Keratinocyte (primary cell): ENCODE measurements at places on chromosomes 11 and 22.
A peak's percentile ranks its signal among the peaks of the same experiment; 100 is the strongest.

DNA sequence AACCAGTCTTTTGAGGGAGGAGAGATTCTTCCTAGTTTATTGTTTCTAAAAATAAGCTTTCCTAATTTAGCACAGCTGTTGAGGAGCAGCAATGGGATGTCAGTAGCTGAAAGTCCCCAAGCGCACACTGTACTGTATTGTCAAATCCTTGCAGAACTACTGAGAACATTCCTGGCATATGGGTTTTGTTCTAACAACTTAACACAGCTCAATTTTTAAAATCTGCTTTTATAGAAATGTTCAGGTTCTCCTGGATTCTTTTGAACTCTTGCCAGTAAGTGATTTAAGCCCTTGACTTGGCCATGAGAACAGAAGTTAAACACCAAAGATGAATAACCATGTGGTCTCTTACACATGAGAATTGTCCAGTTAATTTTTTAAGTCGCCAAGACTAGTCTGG is 218.6 kb downstream of the FAT3 start:
- no peak for DNase-seq

DNA sequence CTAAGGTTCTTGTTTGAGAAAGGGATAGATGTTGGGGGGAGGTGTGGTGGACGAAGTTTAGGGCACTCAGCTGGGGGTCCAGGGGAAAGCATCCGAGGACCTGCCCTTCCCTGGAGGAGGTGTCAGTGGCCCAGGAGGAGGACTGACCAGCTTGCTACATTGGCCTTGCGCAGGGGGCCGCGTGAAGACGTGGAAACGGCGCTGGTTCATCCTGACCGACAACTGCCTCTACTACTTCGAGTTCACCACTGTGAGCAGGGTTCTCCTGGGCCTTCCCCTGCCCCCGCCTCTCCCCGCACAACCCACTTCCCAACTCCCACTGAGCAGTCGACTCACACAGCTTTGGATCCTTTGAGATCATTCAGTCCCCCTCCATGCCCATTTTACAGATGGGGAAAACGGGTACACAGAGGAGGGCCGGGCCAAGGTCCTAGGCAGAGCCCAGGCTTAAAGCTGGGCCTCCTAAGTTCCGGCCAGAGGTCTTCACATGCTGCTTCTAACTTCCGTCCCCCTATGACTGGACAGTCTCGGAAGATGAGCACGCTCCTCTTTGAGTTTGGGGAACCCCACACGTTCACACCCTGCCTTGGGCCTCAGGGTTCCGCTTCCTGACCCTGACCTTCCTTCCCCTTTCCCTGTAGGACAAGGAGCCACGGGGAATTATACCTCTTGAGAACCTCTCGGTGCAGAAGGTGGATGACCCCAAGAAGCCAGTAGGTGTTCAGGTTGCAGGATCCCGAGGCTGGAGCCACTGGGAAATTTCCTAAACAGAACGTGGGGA is 28.7 kb downstream of the CYTH4 start:
- DNase-seq, result no peak

GRCh38 chr11:134139303-134139872 is 70.5 kb downstream of the JAM3 start:
- no peak for DNase-seq

DNA sequence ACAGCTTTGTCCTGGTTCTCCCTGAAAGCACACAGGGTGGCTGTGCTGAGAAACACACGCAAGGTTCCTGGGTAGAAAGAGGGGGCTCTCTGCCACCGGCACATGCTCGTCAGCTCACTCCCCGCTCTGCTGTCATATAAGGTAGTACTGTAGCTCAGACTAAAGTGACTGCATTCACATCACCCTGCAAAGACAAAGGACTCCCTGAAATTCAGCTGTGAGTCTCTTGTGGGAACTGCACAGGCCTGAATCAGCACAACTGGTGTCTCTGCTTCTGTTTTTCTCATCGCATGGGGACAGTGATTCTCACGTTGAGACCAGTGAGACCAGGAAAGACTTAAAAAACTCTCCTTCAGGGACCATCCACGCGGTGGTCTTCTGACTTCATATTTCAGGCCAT is 124.1 kb upstream of the BID start:
- no peak for DNase-seq

DNA sequence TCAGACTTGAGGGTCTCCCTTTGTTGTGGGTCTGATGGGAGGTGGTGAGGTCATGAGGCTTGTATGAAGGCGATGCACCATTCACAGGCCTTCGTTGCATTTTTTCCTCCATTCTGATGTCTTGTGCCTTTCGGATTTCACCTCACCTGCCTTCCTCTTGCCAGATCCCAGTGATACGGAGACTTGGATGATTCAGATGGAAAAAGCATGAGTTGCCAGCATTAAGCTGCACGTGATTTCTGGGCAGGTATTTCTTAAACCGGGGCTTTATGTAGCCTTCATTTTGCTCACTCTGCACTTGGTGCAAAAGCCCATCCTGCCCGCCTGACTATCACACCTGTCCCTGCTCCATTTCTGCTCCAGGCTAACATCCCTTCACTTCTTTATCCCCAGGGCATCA is 216.7 kb downstream of the SNX19 start:
- DNase-seq, result no peak

DNA sequence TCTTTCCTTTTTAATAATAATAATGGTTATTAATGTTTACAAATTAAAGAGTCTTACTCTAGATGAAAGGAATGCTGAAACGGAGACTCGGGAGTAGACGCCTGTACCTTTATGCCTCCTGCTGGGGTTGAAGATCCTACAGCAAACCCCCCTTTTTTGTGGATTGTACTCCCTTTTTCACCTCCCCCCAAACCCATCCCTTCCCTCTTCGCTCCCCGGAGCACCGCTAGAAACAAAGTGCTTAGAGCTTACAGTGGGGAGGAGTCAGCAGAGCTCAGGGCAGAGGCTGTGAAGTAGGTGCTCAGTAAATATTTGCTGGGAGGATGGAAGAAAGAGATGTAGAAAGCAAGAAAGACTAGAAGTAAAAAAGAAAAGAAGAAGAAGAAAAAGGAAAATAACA is 169.7 kb downstream of the NXPE2 start:
- no peak for DNase-seq

DNA sequence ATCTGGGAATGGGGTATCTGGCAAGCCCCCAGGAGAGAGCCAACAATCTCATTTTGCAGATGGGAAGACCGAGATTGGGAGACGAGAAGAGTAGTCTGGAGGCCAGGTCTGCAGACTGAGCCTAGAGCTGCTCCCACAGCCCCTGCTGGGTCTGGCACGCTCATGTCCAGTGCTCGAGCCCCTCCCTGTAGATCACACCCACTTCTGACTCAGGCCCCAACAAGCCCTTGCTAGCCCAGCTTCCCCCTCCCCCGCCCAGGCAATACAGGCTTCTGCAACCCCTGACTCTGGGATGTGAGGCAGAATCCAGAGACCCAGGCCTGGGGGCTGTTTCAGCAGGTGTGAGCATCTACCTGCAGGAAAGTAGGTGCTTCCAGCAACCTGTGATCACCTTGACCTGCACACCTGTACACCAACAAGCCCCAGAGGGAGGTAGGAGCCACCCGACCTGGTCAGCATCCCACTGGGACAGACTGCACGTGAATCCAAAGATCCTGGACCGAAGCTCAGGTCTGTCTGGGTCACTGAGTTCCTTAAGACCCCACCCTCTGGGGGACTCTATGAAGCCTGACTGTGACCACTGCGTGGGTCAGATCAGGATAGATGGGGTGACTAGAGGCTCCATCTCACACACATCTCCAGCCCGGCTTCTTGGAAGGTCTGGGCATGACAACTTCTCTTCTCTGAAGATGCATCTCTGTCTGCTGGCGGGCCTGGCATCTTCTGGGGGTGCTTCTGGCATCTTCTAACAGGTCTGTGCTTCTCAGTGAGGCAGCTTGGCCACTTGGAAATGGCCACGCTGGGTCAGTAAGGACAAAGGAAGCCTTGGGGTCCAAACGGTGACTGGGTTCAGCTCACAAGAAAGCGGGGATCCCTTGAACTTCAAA is 29.3 kb downstream of the LINC01488 start:
- DNase-seq, result no peak

- DNase-seq, result no peak
Observed at GRCh38 chr22:48754611-48755058, 1073.0 kb downstream of the BRD1 start.

DNA sequence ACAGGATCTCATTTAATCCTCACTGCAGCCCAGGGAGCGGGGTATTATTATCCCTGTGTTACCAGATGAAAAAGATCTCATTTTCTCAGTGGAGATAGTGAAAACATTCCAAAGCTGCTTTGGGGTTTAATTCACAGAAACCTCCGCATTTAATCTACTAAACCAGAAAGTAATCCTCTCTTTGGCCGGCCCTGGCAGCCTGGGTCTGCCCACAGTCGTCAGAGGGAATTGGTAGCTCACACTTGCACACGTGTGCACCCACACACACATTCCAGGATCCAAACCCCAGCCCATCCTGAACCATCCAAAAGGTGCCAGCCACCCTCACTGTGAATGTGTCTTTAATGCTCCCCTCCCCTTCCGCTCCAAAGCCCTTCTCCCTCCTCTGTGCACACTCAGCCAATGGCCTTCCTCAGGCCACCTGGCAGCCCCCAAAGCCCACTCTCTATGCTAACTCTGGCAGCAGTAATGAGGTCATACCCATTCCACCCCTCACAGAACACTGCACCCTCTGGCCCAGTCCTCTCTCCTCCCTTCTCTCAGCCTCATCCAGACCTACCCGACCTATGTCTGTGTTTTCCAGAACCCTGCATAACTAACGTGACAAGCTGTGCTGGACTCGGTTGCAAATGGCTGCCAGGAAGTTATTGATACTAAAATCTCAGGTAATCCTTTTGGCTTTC is 466.2 kb downstream of the SOX6 start:
- no peak for DNase-seq

GRCh38 chr22:25045159-25045558 is 92.6 kb downstream of the KIAA1671 start:
- DNase-seq, result no peak

DNA sequence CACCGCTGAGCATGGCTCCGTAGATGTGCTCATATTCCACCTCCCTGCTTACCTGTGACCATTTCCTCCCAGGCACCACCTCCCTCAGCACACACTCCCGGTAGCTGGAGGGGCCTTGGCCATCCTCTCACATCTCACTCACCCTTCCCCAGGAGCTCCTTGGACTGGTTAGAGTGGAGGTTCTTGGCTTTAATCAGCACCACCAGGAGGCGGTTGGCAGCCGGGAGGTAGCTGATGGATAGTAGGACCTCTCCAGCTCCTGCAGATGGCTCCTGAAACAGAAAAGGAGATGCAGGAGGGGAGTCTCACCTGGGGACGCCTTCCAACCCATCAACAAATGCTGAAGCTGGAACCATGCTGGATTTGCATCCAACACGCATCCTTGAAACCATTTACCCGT is 39.9 kb downstream of the SYT13 start:
- no peak for DNase-seq

GRCh38 chr11:111465400-111465799 is 46.8 kb downstream of the BTG4 start:
- peak; percentile 15 for DNase-seq

DNA sequence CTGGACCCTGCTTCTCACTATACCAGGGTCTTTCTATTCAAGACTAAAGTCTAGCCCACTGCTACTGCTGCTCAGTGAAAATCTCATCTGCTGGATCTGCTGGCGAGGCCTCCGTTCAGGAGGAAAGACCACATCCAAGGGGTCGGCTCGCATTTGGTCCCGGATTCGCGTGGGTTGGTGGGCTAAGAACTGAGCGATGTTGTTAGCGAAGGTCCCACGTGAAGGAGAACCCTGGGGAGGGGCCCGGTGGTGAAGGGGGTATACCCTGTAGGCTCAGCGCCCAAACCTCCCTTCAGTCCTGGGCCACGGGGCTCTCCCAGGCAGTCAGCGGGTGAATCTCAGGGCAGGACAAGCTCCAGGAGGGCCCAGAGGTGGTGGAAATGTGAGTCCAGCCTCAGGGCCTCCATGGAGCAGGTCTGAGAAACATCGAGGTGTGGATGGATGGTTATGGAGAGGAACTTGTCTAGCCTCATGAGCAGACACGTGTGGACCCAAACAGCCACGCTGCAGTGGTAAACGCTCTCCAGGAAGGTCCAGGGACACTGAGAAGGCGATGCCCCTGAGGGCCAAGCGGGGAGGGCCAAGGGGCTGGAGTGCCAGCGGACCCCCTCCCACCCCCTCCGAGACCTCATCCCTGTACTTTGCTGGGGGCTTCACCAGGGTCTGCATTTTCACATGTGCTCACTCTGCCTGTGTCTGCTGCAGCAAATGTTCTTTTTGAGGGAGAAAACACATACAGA is 152.3 kb downstream of the CTTN start:
- DNase-seq, result no peak

GRCh38 chr11:64687643-64688533 is 35.1 kb downstream of the NRXN2 start:
- no peak for DNase-seq

DNA sequence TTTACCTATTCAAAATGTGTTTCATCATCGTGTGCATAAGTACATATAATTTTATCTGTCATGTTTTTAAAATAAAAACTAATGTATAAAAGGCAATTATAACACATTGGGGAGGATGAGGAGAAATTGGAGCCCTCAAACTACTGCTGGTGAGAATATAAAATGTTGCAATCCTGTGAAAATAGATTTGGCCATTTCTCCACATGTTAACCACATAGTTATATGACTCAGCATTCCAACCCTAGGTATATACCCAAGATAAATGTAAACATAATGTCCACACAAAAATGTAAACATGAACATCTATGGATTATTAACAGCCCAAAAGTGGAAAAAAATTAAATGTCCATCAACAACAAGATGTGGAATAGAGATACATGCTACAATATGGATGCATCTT is 928.0 kb upstream of the FAT3 start:
- DNase-seq, result no peak

- no peak for DNase-seq
Observed at GRCh38 chr11:70742553-70743291, 344.4 kb downstream of the CTTN start.

- DNase-seq, result no peak
Observed at GRCh38 chr11:587978-588380, 11.7 kb downstream of the PHRF1 start.

DNA sequence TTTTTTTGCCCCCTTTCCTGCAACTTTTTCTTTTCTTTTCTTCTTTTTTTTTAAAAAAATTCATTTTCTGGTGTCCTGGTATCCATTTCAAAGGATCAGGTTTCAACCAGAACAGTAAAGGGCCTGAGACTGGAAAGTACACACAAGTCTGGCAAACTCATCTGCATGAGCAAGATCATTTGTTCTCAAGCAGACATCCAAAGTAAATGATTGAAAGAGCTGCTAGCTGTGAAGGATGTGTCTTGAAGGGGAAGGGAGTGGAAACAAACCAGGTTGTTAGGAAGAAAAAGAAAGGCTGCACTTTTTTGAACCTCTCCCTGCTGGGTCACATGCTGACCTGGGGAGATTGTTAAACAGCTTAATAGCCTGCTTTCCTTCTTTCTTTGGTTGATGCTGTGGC is 5.3 kb downstream of the YAP1 start:
- DNase-seq, result no peak

DNA sequence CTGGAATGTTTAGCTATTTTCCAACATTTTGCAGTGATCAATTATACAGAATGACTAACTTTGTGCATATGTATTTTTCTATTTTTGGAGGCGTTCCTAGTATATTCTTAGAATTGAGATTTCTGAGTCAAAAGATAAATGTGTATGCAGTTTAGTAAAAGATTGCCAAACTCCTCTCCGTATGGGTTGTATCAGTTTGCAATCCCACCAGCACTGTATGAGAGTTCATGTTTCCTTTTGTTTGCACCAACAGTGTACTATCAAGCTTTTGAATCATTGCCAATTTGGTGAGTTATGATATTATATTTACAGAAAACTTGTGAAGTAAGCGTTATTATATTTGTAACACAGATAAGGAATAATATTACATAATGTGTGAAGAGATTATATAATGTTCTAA is 658.7 kb downstream of the JRKL start:
- DNase-seq, result no peak

- no peak for DNase-seq
Observed at GRCh38 chr22:17043521-17043920, 35.5 kb upstream of the GAB4 start.

- DNase-seq, result no peak
Observed at GRCh38 chr22:29275819-29276565, 7.9 kb downstream of the EWSR1 start.
